B cell (primary cell): ENCODE measurements at places on chromosomes 13 and 19. TPM values are rescaled to one million over a fixed set of nuclear protein-coding genes. Genes with fewer than 3 reads are reported as not detected.

The GJB2 gene
- total RNA-seq = not detected in 2 replicates

The C5AR2 gene
- total RNA-seq = 0.25 and 0.58 TPM in 2 replicates

The METTL21C gene
- total RNA-seq = not detected in 2 replicates

The CBY2 gene
- total RNA-seq = not detected in 2 replicates

The MEIOSIN gene
- not detected in 2 replicates for total RNA-seq

The ZNF667 gene
- 4.4 and 6.5 TPM in 2 replicates for total RNA-seq

The CGB1 gene
- total RNA-seq = not detected in 2 replicates

The MADCAM1 gene
- 1.9 and 2.5 TPM in 2 replicates for total RNA-seq

- no peak for DNase-seq
- H3K27ac ChIP-seq = no peak overlapping the region
- no peaks in the 10 kb centered on the region for H3K27me3 ChIP-seq
- peaks cover 3% of the 10 kb centered on the region for H3K4me1 ChIP-seq
These were observed 31.7 kb upstream of the FFAR2 start for GRCh38 chr19:35416331-35416730.

- H3K27me3 ChIP-seq = no peaks in the 10 kb centered on the region
- no peak overlapping the region for H3K27ac ChIP-seq
- H3K36me3 ChIP-seq = no peaks in the 10 kb centered on the region
- peaks cover 9% of the 10 kb centered on the region for H3K4me1 ChIP-seq
- no peak overlapping the region for H3K4me3 ChIP-seq
- no peak for DNase-seq
These were observed 3.2 kb upstream of the IFNL4 start for GRCh38 chr19:39251846-39252245.

DNA sequence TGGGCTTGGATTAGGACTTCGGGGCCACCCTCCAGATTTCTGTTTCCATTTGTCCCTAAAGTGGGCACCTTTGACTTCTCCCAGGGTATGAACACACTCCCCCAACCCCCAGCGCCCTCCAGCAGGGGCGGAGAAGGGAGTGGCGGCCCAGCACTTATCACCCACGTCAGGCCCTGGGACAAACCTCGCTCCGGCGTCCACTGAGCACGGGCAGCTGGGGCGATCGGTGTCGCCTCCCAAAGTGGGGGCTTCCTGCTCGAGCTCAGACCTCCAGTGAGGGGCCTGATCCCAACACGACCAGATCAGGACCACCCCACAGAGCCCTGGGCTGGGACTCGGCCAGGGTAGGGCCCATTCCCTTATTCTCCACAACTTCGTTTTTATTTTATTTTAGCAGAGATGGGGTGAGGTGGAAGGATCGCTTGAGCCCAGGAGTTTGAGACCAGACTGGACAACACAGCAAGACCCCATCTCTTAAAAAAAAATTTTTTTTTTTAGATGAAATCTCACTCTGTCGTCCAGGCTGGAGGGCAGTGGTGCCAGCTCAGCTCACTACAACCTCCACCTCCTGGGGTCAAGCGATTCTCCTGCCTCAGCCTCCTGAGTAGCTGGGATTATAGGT is 3.7 kb upstream of the TCF3 start:
- H3K36me3 ChIP-seq = no peaks in the 10 kb centered on the region
- peaks cover 20% of the 10 kb centered on the region for H3K4me1 ChIP-seq
- DNase-seq = no peak
- no peak overlapping the region for H3K27ac ChIP-seq

DNA sequence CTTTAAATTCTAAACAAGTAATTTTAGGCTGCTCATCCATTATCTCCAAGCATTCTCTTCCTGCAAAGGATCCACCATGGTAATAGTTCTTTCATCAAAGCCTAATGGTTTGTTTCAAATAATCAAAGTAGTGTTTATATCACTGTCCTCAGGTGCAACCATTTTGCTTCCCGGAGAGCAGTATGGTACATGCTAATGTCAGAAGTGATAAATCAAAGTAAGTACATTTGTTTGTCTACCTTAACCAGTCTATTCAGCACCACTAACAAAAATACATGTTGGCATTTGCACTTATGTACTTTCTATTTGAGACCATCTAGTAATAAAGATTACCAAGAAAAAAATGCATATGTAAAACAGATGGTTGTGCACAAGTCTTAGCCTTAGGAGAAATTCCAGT is 37.5 kb downstream of the DACH1 start:
- no peaks in the 10 kb centered on the region for H3K36me3 ChIP-seq
- no peak for DNase-seq
- no peaks in the 10 kb centered on the region for H3K4me1 ChIP-seq
- no peak overlapping the region for H3K27ac ChIP-seq

DNA sequence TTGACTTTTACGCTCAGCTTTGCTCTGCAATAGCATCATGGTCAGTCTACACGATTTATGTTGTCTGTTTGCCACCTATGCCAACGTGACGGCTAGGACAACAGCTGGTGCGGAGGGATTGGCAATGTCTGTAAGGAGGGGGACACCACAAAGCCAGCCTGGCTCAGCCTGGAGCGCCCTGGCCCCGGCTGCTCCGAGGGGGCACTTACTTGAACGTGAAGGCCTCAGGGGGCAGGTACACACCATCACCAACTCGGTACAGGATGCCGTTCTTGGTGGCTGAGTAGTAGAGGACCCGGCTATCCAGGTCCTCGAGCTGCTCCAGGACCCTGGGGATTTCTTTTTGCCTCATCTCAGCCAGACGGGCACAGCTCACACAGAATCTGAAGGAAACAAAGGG is 26.4 kb upstream of the EIF3G start:
- H3K27ac ChIP-seq = no peak overlapping the region
- DNase-seq = no peak
- no peaks in the 10 kb centered on the region for H3K27me3 ChIP-seq
- peaks cover 1% of the 10 kb centered on the region for H3K36me3 ChIP-seq
- no peaks in the 10 kb centered on the region for H3K4me1 ChIP-seq

- no peaks in the 10 kb centered on the region for H3K27me3 ChIP-seq
- H3K4me3 ChIP-seq = peak overlapping the region; percentile 80
- peaks cover 17% of the 10 kb centered on the region for H3K4me1 ChIP-seq
- H3K27ac ChIP-seq = peak overlapping the region; percentile 42
- no peak for DNase-seq
These were observed 711 bp upstream of the MIPEP start for GRCh38 chr13:23889615-23890607.

GRCh38 chr13:75763512-75763911 is 127.4 kb downstream of the LMO7 start:
- no peaks in the 10 kb centered on the region for H3K27me3 ChIP-seq
- no peak for DNase-seq
- H3K4me1 ChIP-seq = peaks cover 6% of the 10 kb centered on the region

DNA sequence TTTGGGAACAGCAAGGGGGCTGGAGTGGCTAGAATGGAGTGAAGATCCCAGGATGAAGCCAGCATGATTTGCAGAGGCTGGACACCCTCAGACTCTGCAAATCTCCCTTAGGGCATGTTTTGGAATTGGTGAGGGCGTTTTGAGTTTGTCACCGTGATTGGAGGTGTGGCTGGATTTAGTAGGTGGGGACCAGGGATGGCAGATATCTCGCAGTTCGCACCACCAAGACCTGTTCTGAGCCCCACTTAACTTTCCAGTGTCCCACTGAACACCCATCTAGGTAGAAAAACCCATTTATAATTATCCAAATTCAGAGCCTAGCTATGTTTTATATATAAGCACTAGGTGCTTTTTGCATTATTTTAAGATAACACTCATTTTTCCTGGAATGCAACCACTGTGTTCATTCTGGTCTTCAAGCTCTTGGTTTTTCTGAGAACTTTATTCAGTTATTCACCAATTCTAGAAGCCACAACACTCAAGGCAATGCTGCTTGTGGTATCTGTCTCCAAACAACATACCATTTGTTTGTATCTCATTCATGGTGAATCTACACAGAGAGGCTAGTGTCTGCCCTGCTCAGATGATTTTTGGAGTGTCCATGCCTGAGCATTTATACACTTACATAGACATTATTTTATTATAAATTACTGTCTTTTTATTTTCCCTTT is 3.0 kb upstream of the NANOS2 start:
- H3K27me3 ChIP-seq = no peaks in the 10 kb centered on the region
- no peak overlapping the region for H3K27ac ChIP-seq
- no peak for DNase-seq
- H3K4me3 ChIP-seq = no peak overlapping the region
- H3K36me3 ChIP-seq = no peaks in the 10 kb centered on the region
- H3K4me1 ChIP-seq = no peaks in the 10 kb centered on the region

DNA sequence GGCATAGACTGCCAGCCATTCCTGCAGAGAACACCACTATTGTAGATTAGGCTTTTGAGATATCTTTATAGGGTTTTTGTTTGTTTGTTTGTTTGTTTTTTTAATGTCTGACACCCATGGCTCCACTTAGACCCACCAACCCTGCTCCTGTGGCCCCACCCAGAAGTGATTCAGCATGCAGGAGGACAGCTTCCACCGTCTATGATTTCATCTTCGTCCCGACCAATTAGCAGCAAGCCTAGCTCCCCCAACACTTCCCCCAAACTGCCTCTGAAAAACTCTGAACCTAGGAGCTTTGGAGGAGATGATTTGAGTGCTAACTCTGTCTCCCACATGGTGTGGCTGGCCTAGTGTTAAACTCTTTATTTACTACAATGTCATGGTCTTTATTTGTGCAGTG is 108.3 kb upstream of the RXFP2 start:
- H3K27me3 ChIP-seq = no peaks in the 10 kb centered on the region
- H3K27ac ChIP-seq = no peak overlapping the region
- no peak overlapping the region for H3K4me3 ChIP-seq
- no peaks in the 10 kb centered on the region for H3K4me1 ChIP-seq
- no peak for DNase-seq
- no peaks in the 10 kb centered on the region for H3K36me3 ChIP-seq

- H3K27ac ChIP-seq = no peak overlapping the region
- H3K36me3 ChIP-seq = no peaks in the 10 kb centered on the region
These were observed 69.8 kb downstream of the KCTD12 start for GRCh38 chr13:76816394-76816793.

DNA sequence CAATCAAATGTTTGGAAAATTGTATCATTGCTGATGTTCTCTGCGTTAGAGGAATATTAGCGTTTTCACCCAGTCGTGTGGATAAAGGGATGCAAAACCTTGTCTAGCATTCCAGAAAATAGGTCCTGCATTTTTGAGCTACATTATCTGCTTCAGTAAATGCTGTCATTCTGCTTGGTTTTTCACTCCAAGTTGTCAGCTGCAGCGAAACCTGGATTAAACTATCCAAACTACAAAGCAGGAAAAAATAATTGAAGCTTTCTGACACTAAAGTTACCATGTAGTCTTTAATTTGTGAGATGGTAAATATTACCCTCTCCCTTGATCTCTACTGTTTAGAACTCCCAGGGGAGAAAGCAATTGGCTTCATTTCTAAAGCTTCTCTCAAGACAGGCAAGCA is 1795.5 kb upstream of the PRR20A start:
- H3K27ac ChIP-seq = no peak overlapping the region
- DNase-seq = no peak
- no peaks in the 10 kb centered on the region for H3K4me1 ChIP-seq
- no peaks in the 10 kb centered on the region for H3K36me3 ChIP-seq

GRCh38 chr13:47549219-47549752 is 451.8 kb downstream of the SUCLA2 start:
- no peak overlapping the region for H3K4me3 ChIP-seq
- H3K4me1 ChIP-seq = no peaks in the 10 kb centered on the region
- no peaks in the 10 kb centered on the region for H3K36me3 ChIP-seq
- no peak for DNase-seq
- H3K27ac ChIP-seq = no peak overlapping the region
- no peaks in the 10 kb centered on the region for H3K27me3 ChIP-seq

- peak overlapping the region; percentile 2 for H3K27ac ChIP-seq
- peaks cover 82% of the 10 kb centered on the region for H3K36me3 ChIP-seq
- DNase-seq = no peak
These were observed 13.6 kb downstream of the ARHGAP45 start for GRCh38 chr19:1080360-1081161.

- no peaks in the 10 kb centered on the region for H3K4me1 ChIP-seq
- no peak overlapping the region for H3K4me3 ChIP-seq
- no peaks in the 10 kb centered on the region for H3K27me3 ChIP-seq
- H3K27ac ChIP-seq = no peak overlapping the region
These were observed 374.9 kb downstream of the SPRY2 start for GRCh38 chr13:79966059-79966458.

- no peak overlapping the region for H3K27ac ChIP-seq
- H3K4me3 ChIP-seq = no peak overlapping the region
- H3K4me1 ChIP-seq = no peaks in the 10 kb centered on the region
- DNase-seq = no peak
- H3K27me3 ChIP-seq = no peaks in the 10 kb centered on the region
These were observed 94.2 kb upstream of the WASF3 start for GRCh38 chr13:26463296-26463695.

GRCh38 chr19:19464339-19465098 is 50.8 kb downstream of the TSSK6 start:
- H3K27me3 ChIP-seq = no peaks in the 10 kb centered on the region
- H3K4me3 ChIP-seq = no peak overlapping the region
- peaks cover 41% of the 10 kb centered on the region for H3K36me3 ChIP-seq

GRCh38 chr13:106786006-106786563 is 218.1 kb upstream of the ARGLU1 start:
- H3K27ac ChIP-seq = no peak overlapping the region
- no peak for DNase-seq
- H3K27me3 ChIP-seq = no peaks in the 10 kb centered on the region
- H3K4me1 ChIP-seq = no peaks in the 10 kb centered on the region
- H3K4me3 ChIP-seq = no peak overlapping the region

GRCh38 chr19:49851456-49852259 is 699 bp downstream of the PTOV1 start:
- peak overlapping the region; percentile 95 for H3K4me3 ChIP-seq
- peak; percentile 51 for DNase-seq
- peaks cover 45% of the 10 kb centered on the region for H3K4me1 ChIP-seq
- peaks cover 14% of the 10 kb centered on the region for H3K36me3 ChIP-seq
- H3K27ac ChIP-seq = no peak overlapping the region

DNA sequence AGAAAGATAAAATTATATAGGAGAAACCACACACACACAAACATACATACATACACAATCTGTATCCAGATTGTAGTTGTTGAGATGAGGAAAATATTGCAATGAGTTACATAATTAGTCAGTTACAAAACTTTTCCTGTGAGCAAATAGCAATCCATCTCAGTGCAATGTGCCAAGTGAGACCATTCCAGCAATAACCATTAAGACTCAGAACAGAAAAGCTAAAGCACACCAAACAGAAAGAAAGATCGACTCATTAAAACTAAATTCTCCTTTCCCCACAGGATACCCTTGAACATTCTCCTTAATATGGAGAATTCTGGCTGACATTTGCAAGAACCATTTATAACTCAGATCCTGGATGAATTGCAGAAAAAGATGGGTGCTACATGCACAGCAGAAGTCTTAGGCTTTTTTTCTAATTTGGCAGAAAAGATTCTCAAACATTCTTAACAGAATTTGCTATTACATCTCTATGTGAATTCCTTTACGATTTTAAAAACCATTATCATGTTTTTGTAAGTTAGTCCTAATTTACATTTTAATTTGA is 1341.2 kb upstream of the SPRY2 start:
- H3K36me3 ChIP-seq = no peaks in the 10 kb centered on the region
- H3K4me3 ChIP-seq = no peak overlapping the region
- no peak for DNase-seq
- H3K4me1 ChIP-seq = no peaks in the 10 kb centered on the region

DNA sequence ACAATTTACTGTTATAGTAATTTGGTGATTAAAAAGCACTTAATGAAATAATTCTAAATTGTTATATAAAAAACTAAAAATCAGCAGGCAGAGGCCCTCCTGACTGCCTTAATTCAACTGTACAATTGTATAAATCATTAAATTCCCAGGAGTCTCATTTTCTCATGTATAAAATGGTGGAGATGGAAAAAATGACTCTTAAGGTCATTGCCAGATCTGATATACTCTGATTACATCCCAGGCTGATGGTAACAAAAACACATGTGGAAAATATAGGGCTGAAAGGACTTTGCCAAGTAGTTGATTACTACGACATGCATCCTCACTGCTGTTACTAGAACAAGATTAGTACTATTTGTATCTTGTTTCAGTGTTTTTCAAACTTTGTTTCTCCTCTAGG is 1020.0 kb upstream of the SLC10A2 start:
- no peaks in the 10 kb centered on the region for H3K4me1 ChIP-seq
- H3K4me3 ChIP-seq = no peak overlapping the region
- no peak overlapping the region for H3K27ac ChIP-seq
- no peak for DNase-seq
